Thoracic aorta (tissue), 2 donors: ENCODE measurements at places on chromosomes 16 and 17. TPM values are rescaled to one million over a fixed set of nuclear protein-coding genes. Genes with fewer than 3 reads are reported as not detected.
A peak's percentile ranks its signal among the peaks of the same experiment; 100 is the strongest.

Gene PTX4
- not detected for total RNA-seq

Gene TRPV3
- total RNA-seq = 0.56 TPM

Gene HOXB1
- not detected for total RNA-seq

DNA sequence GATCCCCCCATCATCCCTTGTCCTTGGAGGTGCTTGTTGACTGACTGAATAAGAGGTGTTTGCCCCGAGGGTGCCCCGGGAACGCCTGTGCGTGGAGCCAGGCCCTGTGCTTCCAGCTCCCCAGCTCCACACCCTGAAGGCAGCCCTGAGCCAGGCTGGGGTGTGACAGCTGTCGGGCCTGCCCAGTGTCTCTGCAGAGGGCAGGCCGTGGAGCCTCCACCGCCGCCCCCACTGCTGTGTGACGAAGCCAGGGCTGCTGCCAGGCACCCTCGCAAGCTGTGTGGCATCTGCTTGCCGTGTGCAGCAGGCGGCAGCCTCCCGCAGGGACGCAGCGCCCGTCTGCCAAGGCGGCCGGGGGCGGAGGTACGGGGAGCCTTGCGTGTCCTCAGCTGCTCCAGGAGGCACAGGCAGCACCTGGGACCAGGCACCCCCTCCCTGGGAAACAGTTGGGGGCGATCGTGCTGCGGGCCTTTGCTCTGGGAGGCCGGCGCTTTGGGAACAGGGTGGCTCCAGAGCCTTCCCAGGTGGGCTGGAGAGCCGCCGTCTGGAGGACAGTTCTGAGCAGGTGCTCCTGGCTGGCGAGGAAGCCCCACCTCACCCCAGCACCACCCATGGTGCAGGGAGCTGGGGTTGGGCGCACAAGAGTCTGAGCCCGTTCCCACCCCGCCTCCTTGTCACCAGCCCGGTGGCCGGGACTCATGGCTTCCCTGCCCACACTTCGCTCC lies 26.6 kb downstream of the GSE1 start:
- H3K27me3 ChIP-seq = no peaks in the 10 kb centered on the region
- H3K36me3 ChIP-seq = no peaks in the 10 kb centered on the region
- DNase-seq = no peak
- no peak overlapping the region for H3K4me3 ChIP-seq
- no peak overlapping the region for H3K27ac ChIP-seq

GRCh38 chr16:81639348-81639747 lies 139.7 kb upstream of the PLCG2 start:
- no peak for DNase-seq
- H3K27me3 ChIP-seq = no peaks in the 10 kb centered on the region
- H3K36me3 ChIP-seq = no peaks in the 10 kb centered on the region
- H3K27ac ChIP-seq = no peak overlapping the region

DNA sequence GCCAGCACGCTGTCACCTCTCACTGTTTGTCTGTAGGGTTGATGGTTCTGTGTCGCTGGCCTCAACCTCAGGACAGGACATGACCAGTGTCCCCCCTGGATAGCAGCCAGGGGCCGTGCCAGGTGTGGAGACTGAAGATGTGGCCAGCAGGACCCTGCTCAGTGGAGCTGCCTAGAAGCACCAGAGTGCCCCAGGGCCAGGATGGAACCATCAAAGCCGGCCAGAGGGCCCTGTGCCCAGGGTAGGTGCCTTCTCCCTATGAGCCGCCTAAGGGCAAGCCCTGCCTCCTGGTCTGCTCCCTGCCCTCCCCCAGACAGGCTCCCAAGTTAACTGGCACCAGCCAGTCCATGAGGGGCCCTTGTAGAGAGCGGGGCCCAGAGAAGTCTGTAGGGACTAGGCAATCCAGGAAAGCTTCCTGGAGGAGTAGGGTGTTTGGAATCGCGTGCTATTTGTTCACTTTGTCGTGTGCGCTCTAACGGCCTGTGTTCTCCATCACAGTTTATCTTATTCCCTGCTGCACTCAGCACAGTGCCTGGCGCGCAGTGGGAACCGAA lies 546 bp upstream of the NDUFB10 start:
- peak overlapping the region; percentile 58 for H3K27ac ChIP-seq
- DNase-seq = no peak
- peaks cover 18% of the 10 kb centered on the region for H3K36me3 ChIP-seq
- no peaks in the 10 kb centered on the region for H3K27me3 ChIP-seq
- peak overlapping the region; percentile 86 for H3K4me3 ChIP-seq

- no peak overlapping the region for H3K27ac ChIP-seq
- peaks cover 3% of the 10 kb centered on the region for H3K36me3 ChIP-seq
- no peak for DNase-seq
- H3K4me3 ChIP-seq = no peak overlapping the region
Observed at GRCh38 chr16:78116946-78117345, 17.5 kb downstream of the WWOX start.

- H3K4me3 ChIP-seq = no peak overlapping the region
- H3K4me1 ChIP-seq = no peaks in the 10 kb centered on the region
- no peak for DNase-seq
- no peak overlapping the region for H3K27ac ChIP-seq
- H3K36me3 ChIP-seq = no peaks in the 10 kb centered on the region
- no peaks in the 10 kb centered on the region for H3K27me3 ChIP-seq
Observed at GRCh38 chr16:19896951-19897350, 12.3 kb upstream of the GPRC5B start.

DNA sequence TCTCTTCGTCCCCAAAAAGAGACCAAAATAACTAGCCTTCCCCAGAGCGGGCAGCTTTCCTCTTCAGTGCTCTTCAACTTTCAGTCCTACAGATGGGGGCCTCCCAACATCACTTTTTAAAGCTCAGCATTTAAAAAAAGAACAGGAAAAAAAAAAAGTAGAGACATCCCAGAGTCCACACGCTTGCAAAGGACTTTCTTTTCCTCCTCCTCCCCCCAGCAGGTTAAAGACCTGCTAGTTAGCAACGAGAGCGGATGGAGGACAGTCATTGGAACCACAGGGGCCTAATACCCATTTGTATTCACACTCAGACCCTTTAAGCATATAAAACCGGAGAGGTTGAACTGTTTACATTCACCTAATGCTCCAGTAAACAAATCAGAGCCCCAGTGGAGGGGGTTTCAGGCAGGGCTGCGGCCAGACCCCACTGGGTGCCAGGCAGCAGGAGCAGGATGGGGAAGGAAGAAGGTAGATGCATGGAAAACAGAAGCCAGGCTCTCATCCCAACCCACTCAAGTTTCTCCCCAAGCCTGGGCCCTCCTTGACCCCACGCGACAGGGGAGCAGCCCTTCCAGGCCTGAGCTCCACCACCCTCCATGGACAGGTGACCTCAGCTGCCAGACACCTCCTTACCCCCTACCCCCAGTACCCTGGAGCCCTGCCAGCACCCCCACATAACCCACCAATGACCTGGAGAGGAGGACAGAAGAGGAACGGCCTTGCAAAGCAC lies 15.2 kb downstream of the ZFHX3 start:
- no peak overlapping the region for H3K27ac ChIP-seq
- DNase-seq = no peak
- no peaks in the 10 kb centered on the region for H3K27me3 ChIP-seq
- peak overlapping the region; percentile 36 for H3K4me3 ChIP-seq
- peaks cover 73% of the 10 kb centered on the region for H3K4me1 ChIP-seq
